ENCODE measurements at places on chromosomes 13 and 19.

- DNase-seq, result no peak
Observed at GRCh38 chr13:45623516-45624090, 8.1 kb upstream of the ERICH6B start.

GRCh38 chr13:99009987-99010551 lies 32.2 kb upstream of the DOCK9 start:
- no peak for DNase-seq

DNA sequence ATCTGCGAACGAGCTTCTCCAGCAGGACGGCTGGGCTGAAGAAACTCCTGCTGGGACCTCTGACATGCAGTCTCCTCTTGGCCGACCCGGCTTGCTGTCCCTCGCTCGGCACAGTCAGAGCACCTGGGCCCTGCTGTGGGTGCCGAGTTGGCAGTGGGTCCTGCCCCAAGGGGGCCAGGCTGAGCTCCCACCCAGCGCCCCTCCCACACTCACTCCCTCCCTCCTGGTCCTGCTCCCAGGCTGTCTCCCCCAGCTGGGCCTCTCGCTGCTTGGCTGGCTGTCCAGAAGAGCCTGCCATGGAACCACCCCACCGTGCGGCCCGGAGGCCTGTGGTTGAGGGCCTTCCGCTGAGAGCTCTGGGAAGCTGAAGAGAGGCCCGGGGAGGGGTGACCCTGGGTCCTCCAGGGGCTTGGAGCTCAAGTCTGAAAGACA lies 6.0 kb downstream of the AKT2 start:
- peak; percentile 80 for DNase-seq

- no peak for DNase-seq
Observed at GRCh38 chr19:5567970-5568407, 236 bp upstream of the TINCR start.

- DNase-seq, result no peak
Observed at GRCh38 chr19:9842834-9843625, 7.9 kb downstream of the PIN1 start.

DNA sequence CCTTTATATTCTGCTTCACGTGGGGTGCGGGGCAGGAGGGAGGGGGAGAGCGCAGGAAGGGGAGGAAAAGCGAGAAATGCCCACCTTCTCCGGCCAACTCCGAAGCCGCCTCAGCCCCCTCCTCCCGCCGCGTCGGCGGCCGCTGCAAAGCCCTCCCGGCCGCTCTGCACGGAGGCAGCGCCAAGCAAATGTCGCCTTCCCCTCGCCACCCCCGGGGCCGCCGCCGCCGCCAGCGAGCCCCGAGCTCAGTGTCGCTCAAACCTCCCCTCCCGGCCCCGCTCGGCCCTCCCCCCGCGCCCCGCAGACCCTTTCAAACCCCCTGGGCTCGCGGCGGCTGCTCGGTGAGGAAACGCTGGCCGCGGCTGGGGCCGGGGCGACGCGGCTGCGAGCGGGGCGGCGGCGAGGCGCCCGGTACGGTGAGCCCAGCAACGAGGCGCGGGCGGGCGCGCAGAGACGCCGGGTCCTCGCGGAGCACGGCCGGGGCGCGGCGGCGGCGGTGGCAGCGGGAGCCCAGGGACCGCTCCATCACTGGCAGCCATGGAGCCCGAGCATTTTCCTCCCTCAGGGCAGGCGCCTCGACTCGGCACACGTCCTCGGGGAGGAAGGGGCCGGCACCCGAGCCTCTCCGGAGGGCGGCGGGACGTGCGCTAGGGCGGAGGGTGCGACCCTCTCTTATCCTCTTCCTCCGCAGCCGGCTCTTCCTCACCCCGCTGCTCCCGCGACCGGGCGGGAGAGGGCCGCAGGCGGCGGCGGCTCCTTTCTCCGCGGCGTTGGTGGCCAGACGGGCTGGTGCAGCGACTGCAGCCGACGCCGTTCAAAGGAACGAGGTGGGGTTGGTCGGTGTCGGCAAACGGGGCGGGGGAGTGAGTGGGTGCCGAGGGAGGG lies 463 bp upstream of the TSC22D1 start:
- DNase-seq, result no peak

- DNase-seq, result no peak
Observed at GRCh38 chr19:48354332-48354992, 9.3 kb downstream of the TMEM143 start.

DNA sequence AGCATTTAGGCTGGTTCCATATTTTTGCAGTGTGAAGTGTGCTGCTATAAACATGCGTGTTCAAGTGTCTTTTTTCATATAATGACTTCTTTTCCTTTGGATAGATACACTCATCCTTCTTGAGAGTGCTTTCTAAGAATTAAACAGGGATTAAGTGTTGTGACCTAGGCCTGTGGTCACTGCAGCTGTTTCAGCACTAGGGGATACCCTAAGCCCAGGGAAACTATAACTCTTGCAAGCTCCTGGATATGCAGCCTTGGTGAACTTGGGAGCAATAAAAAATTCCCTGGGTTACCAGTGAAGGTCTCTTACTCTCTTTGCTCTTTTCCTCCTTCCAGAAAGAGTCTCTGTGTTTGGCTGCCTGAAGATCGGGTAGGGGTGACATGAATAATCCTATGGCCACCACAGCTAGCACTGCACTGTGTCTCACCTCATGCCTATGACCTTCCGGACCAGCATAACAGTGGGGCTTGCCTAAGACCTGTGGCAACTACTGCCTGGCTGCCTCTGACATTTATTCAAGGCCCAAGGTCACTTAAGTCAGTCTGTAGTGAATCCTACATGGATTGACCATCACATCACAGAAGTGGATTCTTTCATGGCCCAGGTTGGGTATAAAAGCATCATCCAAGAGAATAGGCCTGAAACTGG lies 799.7 kb downstream of the DACH1 start:
- DNase-seq, result no peak

- DNase-seq, result no peak
Observed at GRCh38 chr13:34931572-34931971, 10.5 kb upstream of the NBEA start.

- no peak for DNase-seq
Observed at GRCh38 chr13:72585254-72585653, 142.2 kb downstream of the MZT1 start.

GRCh38 chr13:46101484-46102254 lies 3.2 kb downstream of the CPB2 start:
- no peak for DNase-seq

- no peak for DNase-seq
Observed at GRCh38 chr13:31159306-31159705, 2.4 kb downstream of the HSPH1 start.

DNA sequence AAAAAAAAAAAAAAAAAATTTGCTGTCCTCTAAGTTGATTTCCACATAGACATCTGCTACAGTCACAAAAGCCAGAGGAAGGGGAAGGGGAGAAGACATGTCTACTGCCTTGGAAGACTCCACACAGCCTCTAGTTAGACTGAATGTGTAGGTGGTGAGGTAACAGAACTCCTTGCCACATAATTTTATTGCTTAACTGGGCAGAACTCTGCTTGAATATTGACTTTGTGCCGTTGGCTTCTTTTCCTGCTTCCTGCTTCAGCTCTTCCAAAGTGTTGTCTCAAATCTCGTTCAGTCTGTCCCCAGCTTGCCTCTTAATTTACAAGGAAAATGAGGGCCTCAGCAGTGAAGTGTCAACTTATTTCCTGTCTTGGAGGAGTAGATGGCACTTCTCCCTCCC lies 37.1 kb downstream of the ESD start:
- no peak for DNase-seq

- DNase-seq, result no peak
Observed at GRCh38 chr13:25046985-25047511, 48.9 kb upstream of the PABPC3 start.

DNA sequence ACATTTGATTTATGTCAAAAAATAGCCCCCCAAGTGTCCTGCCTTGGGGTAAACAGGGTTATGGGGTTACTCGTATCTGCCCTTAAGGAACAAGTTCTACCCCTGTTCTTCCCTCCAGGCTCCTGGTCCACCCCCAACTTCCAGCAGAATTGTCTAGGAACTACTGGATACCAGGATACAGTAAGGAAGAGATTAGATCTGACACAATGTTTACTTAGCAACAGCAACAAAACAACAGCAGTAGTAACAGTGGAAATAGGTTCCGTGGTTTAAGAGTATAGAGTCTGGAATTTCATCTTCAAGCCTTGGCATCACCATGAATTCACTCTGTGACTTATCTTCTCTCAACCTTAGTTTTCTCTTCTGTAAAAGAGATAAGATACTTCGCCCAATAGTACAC lies 1.7 kb upstream of the FAM98C start:
- no peak for DNase-seq

DNA sequence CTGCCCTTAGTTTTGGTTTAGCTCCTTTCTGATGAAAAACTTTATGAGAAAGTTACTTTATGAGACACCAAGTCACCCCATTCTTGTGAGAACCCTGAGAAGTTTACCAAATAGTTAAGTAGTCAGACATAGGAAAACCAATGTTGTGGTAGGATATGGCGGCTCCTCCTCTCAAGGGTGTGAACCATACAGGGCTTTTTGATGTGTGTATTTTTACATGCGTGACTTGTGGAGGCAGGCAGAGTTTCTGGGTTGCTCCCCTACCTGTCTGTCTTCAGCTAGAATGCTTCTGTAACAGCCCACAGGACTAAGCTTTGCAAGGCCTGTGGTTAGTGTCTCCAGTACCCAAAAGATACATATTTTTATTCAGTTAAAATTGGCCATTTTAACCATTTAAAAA lies 18.3 kb downstream of the UBAC2 start:
- no peak for DNase-seq

GRCh38 chr19:39470724-39471339 lies 9.8 kb upstream of the TIMM50 start:
- DNase-seq, result no peak

DNA sequence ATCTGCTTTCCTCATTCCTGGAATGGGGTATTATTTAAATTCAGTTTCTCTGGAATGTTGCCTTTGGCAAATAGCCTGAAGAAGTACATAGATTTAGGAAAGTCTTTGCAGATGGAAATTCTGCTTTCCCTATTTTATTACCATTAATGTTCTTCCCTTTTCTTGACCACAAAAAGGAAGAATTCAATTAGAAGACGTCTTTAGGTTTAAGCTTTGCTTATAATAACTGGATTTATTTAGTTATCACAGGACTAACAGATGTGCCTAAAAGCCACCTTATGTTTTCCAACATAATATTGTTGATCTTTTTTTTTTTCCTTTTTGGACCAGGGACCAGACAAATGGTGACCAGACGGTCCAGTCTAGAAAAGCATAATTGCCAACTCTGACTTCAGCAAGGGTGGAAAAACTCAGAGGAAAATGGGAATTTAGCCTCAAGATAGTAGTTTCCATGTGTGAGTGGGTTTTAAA lies 210.1 kb upstream of the SPRY2 start:
- DNase-seq, result no peak

DNA sequence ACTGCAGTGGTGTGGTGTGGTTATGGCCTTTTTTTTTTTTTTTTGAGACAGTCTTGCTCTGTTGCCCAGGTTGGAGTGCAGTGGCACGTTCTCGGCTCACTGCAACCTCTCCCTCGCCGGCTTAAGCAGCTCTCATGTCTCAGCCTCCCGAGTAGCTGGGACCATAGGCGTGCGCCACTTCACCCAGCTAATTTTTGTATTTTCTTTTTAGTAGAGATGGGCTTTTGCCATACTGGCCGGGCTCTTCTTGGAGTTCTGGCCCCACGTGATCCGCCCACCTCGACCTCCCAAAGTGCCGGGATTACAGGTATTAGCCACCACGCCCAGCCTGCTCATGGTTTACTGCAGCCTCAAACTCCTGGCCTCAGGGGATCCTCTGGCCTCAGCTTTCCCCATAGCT lies 7.0 kb downstream of the PDCD2L start:
- DNase-seq, result no peak

GRCh38 chr19:10105509-10106099 lies 558 bp upstream of the PPAN start:
- DNase-seq, result no peak

DNA sequence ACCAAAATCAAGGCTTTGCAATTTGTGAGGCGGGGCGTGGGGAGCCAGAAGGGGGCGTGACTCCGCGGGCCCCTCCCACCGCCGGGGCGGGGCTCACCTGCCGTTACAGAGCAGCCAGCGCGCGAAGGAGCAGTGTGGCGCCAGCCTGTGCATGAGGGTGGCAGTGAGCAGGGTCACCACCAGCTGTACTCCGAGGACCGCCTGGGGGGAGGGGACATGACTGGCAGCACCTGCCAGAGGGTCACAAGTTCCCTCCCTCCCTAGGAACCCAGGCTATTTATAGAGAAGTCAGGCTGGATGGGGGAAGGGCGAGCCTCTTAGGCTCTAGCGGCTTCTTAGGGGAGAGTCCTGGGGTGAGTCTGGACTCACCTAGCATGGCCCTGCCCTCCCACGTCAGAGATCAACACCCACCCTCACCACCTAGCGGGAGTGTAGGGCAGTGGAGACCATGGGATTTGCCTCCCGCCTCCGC lies 3.6 kb downstream of the TMEM161A start:
- no peak for DNase-seq

DNA sequence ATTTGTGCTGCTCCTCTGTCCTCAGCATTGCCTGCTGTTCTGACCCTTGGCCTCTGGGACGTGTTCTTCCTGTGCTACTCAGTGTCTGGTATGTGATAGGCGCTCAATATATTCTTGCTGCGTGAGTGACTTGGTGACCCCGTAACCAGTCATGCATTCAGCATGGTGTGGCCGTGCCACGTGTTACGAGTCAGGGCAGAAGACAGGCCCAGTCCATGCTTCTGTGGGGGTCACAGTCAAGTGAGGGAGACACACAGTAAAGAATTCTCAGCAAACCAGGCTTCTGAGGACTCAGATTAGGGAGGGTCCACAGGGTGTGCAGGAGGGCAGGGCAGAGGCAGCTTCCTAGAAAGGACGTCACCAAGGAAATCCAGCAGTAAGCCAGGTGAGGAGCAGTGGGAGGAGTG lies 7.9 kb downstream of the PPP1R37 start:
- no peak for DNase-seq

DNA sequence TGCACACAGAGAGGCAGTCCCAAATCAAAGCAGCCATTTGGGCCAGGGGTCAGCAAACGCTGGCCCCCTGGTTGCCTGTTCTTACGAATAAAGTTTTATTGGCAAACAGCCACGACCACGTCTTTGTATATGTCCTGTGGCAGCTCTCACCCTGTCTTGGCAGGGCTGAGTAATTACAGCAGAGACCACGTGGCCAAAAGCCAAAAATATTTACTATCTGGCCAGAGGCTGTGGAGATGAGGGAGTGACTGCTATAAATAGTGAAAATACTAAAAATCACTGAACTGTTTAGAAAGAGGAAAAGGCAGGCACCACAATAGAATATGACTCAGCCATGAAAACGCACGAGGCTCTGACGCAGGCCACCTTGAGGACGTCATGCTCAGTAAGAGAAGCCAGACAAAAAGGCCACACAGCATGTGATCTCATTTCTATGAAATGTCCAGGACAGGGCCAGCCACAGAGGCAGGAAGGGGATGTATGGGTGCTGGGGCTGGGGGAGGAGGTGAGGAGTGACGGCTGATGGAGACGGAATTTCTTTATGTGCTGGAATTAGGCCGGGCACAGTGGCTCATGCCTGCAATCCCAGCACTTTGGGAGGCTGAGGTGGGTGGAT lies 29.4 kb downstream of the SMIM24 start:
- DNase-seq, result no peak

- DNase-seq, result no peak
Observed at GRCh38 chr19:5681391-5682106, 722 bp downstream of the HSD11B1L start.
